Pancreas (tissue), 10 donors: ENCODE measurements at places on chromosomes 4 and X.
A peak's percentile ranks its signal among the peaks of the same experiment; 100 is the strongest.

DNA sequence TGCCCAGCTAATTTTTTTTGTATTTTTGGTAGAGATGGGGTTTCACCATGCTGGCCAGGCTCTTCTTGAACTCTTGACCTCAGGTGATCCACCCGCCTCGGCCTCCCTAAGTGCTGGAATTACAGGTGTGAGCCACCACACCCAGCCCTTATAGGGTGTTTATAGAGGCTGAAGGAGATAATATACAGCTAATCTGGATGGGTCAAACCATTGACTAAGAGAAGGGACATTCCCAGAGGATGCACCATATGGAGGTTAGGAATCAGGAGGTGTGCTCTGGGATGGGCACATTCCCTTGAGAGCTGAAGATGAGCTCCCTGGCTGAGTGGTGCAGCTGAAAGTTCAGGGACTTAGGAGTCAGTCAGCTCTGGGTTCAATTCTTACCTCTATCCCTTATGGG lies 68.3 kb upstream of the SHISA3 start:
- no peaks in the 10 kb centered on the region for H3K36me3 ChIP-seq
- H3K4me1 ChIP-seq, result no peaks in the 10 kb centered on the region
- no peaks in the 10 kb centered on the region for H3K27me3 ChIP-seq
- no peak overlapping the region for H3K4me3 ChIP-seq

DNA sequence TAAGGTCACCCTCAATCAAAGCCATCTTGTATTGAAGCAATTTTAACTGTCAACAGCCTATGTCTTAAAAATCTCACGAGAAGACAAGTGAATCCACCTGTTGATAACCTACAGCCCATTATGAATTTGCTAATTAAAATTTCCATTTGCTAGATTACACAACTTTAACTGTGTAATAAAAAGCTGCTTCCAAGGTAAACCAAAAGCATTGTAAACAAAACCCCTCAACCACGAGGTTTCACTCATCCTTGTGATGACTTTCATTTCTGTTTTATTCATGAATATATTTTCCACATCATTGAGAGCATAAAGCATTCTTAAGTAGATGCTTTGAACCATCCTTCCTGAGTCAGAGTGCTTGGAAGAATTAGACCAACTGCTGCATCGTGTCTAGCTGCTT lies 217.5 kb upstream of the GYPA start:
- H3K4me3 ChIP-seq, result no peak overlapping the region
- no peak overlapping the region for H3K27ac ChIP-seq
- H3K4me1 ChIP-seq, result no peaks in the 10 kb centered on the region
- no peak for DNase-seq
- no peaks in the 10 kb centered on the region for H3K36me3 ChIP-seq
- no peaks in the 10 kb centered on the region for H3K27me3 ChIP-seq

DNA sequence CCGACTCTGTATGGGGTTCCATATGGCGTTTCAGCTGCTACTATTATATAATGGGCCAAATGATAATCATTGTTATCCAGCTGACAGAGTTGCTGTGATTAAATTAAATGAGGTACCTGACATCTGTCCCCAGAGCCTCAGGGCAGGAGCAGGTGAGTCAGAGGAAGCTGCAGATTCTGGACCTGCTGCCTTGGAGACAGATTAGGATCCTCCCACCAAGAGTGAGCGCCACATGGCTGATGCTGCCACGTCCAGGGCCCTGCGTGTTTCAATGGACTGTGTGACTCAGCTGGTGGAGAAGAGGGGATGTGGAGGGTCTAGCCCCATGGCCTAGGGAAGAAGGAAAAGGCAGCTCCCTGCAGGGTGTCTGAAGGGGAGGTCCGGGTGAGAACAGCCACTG lies 28.3 kb upstream of the UXT start:
- no peaks in the 10 kb centered on the region for H3K36me3 ChIP-seq
- H3K27me3 ChIP-seq, result no peaks in the 10 kb centered on the region
- H3K4me3 ChIP-seq, result no peak overlapping the region
- no peaks in the 10 kb centered on the region for H3K4me1 ChIP-seq
- no peak for DNase-seq
- no peak overlapping the region for H3K27ac ChIP-seq

- H3K4me1 ChIP-seq, result no peaks in the 10 kb centered on the region
- no peak for DNase-seq
- H3K4me3 ChIP-seq, result no peak overlapping the region
- no peak overlapping the region for H3K27ac ChIP-seq
- H3K36me3 ChIP-seq, result no peaks in the 10 kb centered on the region
Observed at GRCh38 chrX:29299684-29300083, 712.4 kb downstream of the IL1RAPL1 start.

DNA sequence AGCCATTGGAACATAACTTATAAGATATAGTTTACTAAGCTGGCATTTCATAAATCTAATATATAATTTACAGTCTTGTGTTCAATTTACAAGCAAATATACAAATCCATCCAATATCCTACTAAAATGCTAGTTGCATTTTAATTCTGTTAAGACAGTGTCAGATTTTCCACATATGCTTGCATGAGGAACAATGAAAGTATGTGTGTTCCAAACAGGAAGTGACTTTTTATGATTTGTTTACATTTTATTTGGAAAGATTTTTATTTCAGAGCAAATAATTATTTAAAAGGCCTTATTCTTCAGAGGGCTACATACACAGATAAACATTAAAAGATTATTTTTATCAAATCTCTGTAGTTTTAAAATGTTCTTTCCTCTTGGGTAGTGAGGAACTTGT lies 130.1 kb downstream of the KLHL34 start:
- no peak overlapping the region for H3K4me3 ChIP-seq
- no peak overlapping the region for H3K27ac ChIP-seq
- no peak for DNase-seq

- no peaks in the 10 kb centered on the region for H3K4me1 ChIP-seq
- no peak overlapping the region for H3K4me3 ChIP-seq
- H3K27ac ChIP-seq, result no peak overlapping the region
- no peaks in the 10 kb centered on the region for H3K27me3 ChIP-seq
- no peak for DNase-seq
- H3K36me3 ChIP-seq, result no peaks in the 10 kb centered on the region
Observed at GRCh38 chr4:56156141-56156540, 207.4 kb downstream of the CEP135 start.

DNA sequence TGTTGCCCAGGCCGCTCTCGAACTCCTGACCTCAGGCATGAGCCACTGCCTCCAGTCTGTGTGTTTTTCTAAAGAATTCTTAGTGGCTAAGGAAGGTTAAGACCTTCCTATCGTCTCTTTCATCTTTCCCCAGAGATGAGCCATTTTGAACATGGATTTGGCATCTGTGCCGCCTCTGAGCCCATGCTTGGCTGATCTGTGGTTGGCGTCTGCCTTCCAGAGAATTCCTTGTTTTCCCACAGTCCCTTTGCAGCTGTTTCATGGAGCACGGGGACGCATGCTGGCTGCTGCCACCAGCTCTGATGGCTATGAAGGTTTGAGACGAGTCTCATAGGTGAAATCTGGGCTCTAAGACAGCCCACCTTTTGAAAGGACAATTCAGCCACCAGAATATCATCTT lies 60.4 kb downstream of the SHROOM2 start:
- H3K27ac ChIP-seq, result no peak overlapping the region
- H3K27me3 ChIP-seq, result no peaks in the 10 kb centered on the region
- no peaks in the 10 kb centered on the region for H3K4me1 ChIP-seq
- no peak for DNase-seq
- no peaks in the 10 kb centered on the region for H3K36me3 ChIP-seq
- no peak overlapping the region for H3K4me3 ChIP-seq

DNA sequence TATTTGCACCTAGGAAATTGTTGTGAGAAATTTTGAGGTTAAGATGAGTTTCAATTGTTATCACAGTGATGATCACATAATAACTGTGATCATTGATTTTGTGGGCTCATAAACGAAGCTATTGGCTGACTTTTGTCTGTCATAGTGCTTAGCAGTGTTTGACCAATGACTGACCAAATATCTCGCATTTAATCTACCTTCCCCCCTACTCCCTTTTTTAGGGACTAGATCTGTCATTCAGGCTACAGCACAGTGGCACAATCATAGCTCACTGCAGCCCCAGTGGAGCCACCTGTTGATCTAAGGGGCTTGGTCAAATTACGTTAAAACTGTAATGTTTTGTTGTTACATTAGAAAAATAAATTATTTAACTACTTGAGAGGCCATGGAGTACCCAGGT lies 1.5 kb downstream of the FUNDC2 start:
- no peak for DNase-seq
- peak overlapping the region; percentile 98 for H3K27ac ChIP-seq
- no peaks in the 10 kb centered on the region for H3K36me3 ChIP-seq
- H3K4me3 ChIP-seq, result peak overlapping the region; percentile 58
- no peaks in the 10 kb centered on the region for H3K27me3 ChIP-seq

DNA sequence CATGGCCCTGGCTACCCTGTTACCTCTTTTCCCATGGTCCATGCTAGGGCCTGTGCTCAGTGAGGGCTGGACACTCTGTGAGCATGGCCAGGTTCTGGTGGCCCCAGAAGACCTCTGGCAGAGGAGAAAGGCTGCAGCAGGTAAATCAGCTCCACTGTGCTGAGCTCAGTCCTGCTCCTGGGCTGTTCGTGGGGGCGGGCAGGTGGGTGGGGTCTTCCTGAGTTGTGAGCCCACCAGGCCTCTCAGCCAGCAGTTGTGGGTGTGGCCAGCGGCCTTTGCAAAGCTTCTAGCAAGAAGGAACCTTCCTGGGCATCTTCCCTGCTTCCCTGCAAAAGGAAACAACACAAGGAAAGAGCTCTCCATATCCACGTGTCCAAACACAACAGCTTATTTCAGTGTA lies 85.3 kb upstream of the STX18 start:
- no peak for DNase-seq
- no peaks in the 10 kb centered on the region for H3K4me1 ChIP-seq
- no peaks in the 10 kb centered on the region for H3K27me3 ChIP-seq

- peaks cover 13% of the 10 kb centered on the region for H3K4me1 ChIP-seq
- no peak overlapping the region for H3K4me3 ChIP-seq
- H3K36me3 ChIP-seq, result no peaks in the 10 kb centered on the region
- no peak for DNase-seq
Observed at GRCh38 chrX:153925387-153925738, 701 bp downstream of the ARHGAP4 start.

DNA sequence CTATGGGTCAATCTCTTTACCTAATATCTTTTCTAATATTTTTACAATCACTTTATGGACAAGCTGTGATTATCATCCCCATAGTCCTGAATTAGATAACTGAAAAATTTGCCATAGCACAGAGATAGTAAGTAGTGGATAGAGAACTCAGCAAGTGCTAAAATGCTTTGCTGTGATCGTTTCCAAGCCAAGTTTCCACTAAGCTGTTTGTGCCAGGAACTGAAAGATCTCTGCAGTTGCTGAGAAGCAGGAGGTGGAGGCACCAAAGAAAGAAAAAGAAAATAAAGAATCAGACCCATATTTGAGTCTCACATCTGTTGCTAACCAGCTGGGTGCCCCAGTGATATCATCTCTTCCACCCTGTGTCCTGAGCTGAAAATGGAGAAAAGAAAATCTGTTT lies 605.6 kb upstream of the BOD1L1 start:
- no peaks in the 10 kb centered on the region for H3K4me1 ChIP-seq
- no peak overlapping the region for H3K4me3 ChIP-seq
- no peaks in the 10 kb centered on the region for H3K36me3 ChIP-seq
- DNase-seq, result no peak

DNA sequence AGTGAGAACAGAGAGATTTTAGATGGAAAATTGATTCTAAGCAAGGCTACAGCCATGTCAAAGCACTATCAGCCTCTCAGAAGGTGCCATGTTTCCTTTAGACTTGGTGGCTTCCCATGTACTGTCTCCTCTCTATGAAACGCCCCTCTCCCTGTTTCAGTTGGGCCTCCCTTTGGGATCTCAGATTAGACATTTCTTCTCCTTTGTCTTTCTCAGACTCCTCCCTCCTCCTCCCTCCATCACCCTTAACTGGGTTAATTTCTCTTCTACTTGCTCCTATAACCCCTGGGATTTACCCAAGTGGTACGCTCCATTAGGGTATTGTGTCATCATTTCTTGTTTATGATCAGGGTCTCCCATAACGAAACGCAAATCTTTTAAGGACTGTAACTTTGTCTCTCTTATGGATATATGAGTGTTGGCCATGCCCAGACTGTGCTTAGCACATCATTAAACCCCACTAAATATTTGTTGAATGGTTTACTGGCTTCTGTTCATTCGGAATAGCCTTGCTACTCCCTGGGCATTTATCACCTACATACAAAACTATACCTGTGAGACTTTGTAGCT lies 106.8 kb downstream of the FAM9B start:
- no peaks in the 10 kb centered on the region for H3K27me3 ChIP-seq
- H3K4me1 ChIP-seq, result no peaks in the 10 kb centered on the region
- no peak overlapping the region for H3K27ac ChIP-seq
- H3K36me3 ChIP-seq, result no peaks in the 10 kb centered on the region
- no peak for DNase-seq
